ENCODE measurements at places on chromosomes 12 and 14. TPM values are rescaled to one million over a fixed set of nuclear protein-coding genes. Genes with fewer than 3 reads are reported as not detected.
A peak's percentile ranks its signal among the peaks of the same experiment; 100 is the strongest.

- DNase-seq, result peak; percentile 33
- H3K4me1 ChIP-seq, result peaks cover 38% of the 10 kb centered on the region
- peaks cover 2% of the 10 kb centered on the region for H3K36me3 ChIP-seq
- H3K27me3 ChIP-seq, result peaks cover 77% of the 10 kb centered on the region
- H3K27ac ChIP-seq, result peak overlapping the region; percentile 9
Measured at GRCh38 chr12:1533205-1533601, 61.2 kb downstream of the FBXL14 start.

Gene KRT73
- not detected for total RNA-seq

- peaks cover 6% of the 10 kb centered on the region for H3K27me3 ChIP-seq
- no peak overlapping the region for H3K4me3 ChIP-seq
- H3K36me3 ChIP-seq, result no peaks in the 10 kb centered on the region
- DNase-seq, result no peak
- H3K4me1 ChIP-seq, result peaks cover 5% of the 10 kb centered on the region
Measured at GRCh38 chr12:6263931-6264330, 46.6 kb upstream of the PLEKHG6 start.

DNA sequence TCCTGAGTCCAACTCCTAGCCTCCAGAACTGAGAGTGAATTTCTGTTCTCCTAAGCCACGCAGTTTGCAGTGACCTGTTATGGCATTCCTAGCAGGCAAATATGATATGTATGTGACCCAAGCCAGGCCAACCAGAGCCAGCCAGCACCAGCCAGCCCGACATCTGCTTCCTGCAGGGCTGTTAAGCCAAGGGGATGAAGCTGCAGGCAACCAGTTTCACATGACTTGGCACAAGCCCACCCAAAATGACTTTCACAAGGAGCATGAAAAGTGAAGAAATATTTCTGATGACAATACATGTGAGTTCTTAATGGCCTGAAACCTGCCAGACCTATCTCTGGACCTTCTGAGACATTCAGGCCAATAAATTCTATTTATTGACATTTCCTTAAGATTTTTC, 68.1 kb downstream of the ITPK1 start:
- H3K27me3 ChIP-seq, result no peaks in the 10 kb centered on the region
- H3K36me3 ChIP-seq, result no peaks in the 10 kb centered on the region
- H3K4me1 ChIP-seq, result peaks cover 12% of the 10 kb centered on the region
- DNase-seq, result no peak

DNA sequence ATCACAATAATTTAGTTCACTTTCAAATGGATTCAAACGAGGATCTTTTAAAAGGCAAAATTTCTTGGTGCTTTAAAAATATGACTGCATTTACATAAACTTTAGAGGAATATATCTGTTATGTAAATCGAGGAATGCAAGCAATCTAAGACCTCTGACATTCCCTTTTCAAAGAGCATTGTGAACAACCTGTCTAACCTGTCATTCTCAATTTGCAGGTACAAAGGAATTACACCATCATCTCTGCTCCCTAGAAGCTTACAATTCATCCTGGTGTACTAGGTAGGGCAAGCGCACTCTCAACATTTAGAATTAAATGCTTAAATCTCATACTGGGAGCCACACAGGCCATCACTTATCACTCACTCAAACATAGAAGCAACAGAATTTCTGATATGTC, 35.6 kb downstream of the BMP4 start:
- H3K4me1 ChIP-seq, result no peaks in the 10 kb centered on the region
- DNase-seq, result no peak
- H3K27ac ChIP-seq, result no peak overlapping the region
- no peak overlapping the region for H3K4me3 ChIP-seq
- no peaks in the 10 kb centered on the region for H3K36me3 ChIP-seq

Gene GSG1
- total RNA-seq, result not detected

- no peaks in the 10 kb centered on the region for H3K27me3 ChIP-seq
- H3K4me3 ChIP-seq, result no peak overlapping the region
- no peak overlapping the region for H3K27ac ChIP-seq
- H3K36me3 ChIP-seq, result no peaks in the 10 kb centered on the region
Measured at GRCh38 chr14:87888136-87888999, 104.6 kb downstream of the GALC start.

Gene KERA
- not detected for total RNA-seq

DNA sequence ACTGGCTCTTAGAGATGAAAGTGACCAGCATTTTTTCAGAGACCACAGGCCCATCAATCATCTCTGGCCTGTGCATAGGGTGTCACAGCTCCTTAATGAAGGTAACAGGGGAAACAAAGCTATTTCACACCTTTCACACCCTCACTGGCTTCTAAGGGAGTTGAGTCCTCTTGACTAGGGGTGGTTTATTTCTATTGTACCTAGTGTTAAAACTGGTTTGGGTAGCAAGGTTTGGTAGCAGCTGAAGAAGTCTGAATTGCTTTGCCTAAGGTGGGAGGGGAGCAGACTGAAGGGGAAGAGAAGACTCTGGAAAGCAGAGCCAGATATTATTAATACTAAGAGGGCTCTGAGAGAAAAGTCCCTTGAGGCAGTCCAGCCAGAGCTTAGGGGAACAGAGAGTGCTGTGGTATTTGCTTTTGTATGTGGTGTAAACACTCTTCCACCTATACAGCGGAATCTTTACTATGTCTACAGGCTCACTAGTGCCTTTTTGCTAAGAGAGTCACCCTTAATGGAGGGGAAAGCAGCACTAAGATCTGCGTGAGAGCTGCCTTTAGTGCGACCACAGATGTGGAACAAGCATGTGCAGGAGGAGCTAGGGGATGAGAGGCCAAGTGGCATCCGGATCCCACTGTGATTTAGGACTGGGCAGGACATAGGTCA, 95.8 kb downstream of the STXBP6 start:
- no peak overlapping the region for H3K4me3 ChIP-seq
- DNase-seq, result no peak
- no peaks in the 10 kb centered on the region for H3K36me3 ChIP-seq
- H3K27me3 ChIP-seq, result no peaks in the 10 kb centered on the region

DNA sequence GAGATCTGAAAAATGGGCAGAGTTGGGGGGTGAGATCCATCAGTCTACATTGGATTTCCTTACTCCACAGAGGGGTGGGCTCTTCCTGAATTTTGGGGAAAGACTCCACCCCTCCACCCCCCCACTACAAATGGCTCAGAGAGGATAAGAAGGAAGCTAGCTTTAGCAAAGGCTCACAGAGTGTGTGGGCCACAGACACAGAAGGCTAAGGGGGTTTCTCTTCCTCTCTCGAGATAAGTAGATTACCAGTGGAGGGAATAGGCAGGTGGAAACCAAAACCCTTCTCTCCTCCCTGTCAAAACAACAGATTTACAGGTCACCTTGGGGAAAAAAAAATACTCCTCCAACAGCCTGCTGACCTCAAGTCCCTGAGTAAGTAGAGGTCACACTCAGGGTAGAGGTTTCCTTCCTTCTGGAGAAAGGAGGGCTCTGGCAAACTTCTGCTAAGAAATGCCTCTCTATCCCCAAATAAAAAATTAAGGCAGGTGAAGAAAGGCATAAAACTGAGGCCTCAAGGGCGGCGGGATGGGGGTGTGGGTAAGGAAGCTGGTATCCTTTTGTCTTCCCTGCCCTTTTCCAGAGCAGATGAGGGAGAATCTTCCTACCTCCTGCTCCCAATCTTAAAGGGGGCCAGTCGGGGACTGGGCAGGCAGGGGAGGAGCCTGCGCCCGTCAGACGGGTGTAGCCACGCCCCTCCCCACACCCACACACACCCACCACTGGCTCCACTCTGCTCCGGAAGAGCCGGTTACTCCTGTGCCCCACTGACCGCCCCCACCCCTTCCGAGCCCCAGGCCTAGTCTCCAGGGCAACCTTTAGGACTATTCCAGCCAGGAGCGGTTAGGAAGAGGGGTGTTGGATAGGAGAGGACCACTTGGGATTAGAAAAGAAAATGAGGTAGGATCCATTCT, 1.9 kb upstream of the BAZ2A start:
- H3K36me3 ChIP-seq, result peaks cover 27% of the 10 kb centered on the region
- peak; percentile 67 for DNase-seq
- H3K4me1 ChIP-seq, result peaks cover 63% of the 10 kb centered on the region
- H3K27me3 ChIP-seq, result no peaks in the 10 kb centered on the region
- peak overlapping the region; percentile 48 for H3K27ac ChIP-seq

Gene CLEC2D
- 446 TPM for total RNA-seq

GRCh38 chr14:98931126-98931525, 340.9 kb downstream of the BCL11B start:
- peaks cover 37% of the 10 kb centered on the region for H3K4me1 ChIP-seq
- peak overlapping the region; percentile 84 for H3K27ac ChIP-seq
- H3K27me3 ChIP-seq, result no peaks in the 10 kb centered on the region

- H3K36me3 ChIP-seq, result peaks cover 4% of the 10 kb centered on the region
- H3K27ac ChIP-seq, result no peak overlapping the region
- no peak for DNase-seq
- no peaks in the 10 kb centered on the region for H3K27me3 ChIP-seq
- no peaks in the 10 kb centered on the region for H3K4me1 ChIP-seq
- H3K4me3 ChIP-seq, result no peak overlapping the region
Measured at GRCh38 chr12:125104982-125105381, 39.7 kb downstream of the AACS start.

Gene PDE3A
- total RNA-seq, result not detected

Gene BMAL2
- 28.8 TPM for total RNA-seq

- no peak overlapping the region for H3K4me3 ChIP-seq
- DNase-seq, result no peak
- H3K27ac ChIP-seq, result no peak overlapping the region
Measured at GRCh38 chr12:56840922-56841321, 77.8 kb downstream of the HSD17B6 start.

DNA sequence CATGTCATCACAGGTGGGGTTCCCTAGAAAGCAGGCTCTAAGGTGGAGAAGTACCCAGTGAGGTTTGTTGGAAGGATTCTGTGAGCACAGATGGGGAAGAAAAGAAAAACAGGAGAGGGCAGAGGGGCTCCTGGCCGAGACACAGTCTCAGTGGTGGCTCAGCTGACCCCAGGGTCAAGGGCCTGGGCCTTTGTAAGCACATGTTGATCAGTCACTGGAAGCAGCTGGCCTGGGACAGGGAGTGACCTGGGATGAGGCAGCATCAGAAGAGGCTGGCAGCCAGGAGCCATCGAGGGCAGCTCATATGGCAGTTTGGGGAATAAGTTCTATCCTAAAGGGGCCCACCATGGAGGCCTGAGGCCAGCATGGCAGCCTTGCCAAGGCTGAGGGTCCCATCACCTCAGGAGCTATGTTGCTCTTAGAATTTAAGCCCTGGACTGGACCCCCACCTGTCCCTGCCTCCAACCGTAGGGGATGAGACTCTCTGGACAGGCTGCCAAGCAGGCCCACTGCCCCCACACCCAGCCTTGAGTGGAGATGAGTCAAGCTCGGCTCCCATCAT, 6.3 kb upstream of the TMEM179 start:
- no peaks in the 10 kb centered on the region for H3K4me1 ChIP-seq
- H3K4me3 ChIP-seq, result no peak overlapping the region
- H3K27me3 ChIP-seq, result peaks cover 25% of the 10 kb centered on the region
- no peak overlapping the region for H3K27ac ChIP-seq
- no peak for DNase-seq

GRCh38 chr12:22228022-22228875, 106.3 kb downstream of the ST8SIA1 start:
- H3K27ac ChIP-seq, result no peak overlapping the region
- H3K27me3 ChIP-seq, result no peaks in the 10 kb centered on the region
- peaks cover 13% of the 10 kb centered on the region for H3K4me1 ChIP-seq
- H3K4me3 ChIP-seq, result no peak overlapping the region
- H3K36me3 ChIP-seq, result no peaks in the 10 kb centered on the region
- DNase-seq, result no peak

Gene TRIM9
- 0.23 TPM for total RNA-seq

DNA sequence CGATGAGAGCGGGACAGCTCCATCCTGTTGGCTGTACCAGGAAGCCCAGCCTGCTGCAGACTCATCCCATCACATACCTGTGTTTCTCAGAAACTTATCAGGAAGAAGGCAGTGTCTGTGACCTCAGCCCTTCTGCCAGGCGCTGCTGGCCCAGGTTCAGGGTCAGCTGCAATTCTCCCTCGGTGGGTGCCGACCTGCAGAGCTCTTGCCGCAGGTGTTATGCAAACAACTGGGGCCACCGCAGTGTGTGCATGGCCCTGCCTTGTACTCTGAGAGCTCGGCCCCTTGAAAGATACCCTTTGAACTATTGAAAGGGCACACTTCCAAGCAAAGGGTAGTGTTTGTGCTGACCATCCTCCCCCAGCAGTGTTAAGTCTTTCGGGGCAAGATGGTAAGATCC, 322.2 kb upstream of the DIO3 start:
- H3K4me1 ChIP-seq, result no peaks in the 10 kb centered on the region
- no peak overlapping the region for H3K27ac ChIP-seq

GRCh38 chr12:42757624-42758119, 168.1 kb upstream of the PRICKLE1 start:
- peaks cover 14% of the 10 kb centered on the region for H3K4me1 ChIP-seq
- no peaks in the 10 kb centered on the region for H3K36me3 ChIP-seq
- no peak overlapping the region for H3K27ac ChIP-seq

Gene CD4
- 327 TPM for total RNA-seq

Gene BHLHE41
- total RNA-seq, result not detected

Gene ISM2
- not detected for total RNA-seq

- peak; percentile 89 for DNase-seq
- no peaks in the 10 kb centered on the region for H3K27me3 ChIP-seq
- peaks cover 70% of the 10 kb centered on the region for H3K4me1 ChIP-seq
Measured at GRCh38 chr14:50045039-50045711, 71.2 kb downstream of the VCPKMT start.

- no peak overlapping the region for H3K4me3 ChIP-seq
- peaks cover 15% of the 10 kb centered on the region for H3K27me3 ChIP-seq
- DNase-seq, result no peak
- no peaks in the 10 kb centered on the region for H3K36me3 ChIP-seq
- H3K4me1 ChIP-seq, result no peaks in the 10 kb centered on the region
Measured at GRCh38 chr14:26594148-26594547, 3.7 kb downstream of the NOVA1 start.

Measured in activated CD4-positive, alpha-beta memory T cell treated with anti-CD3 and anti-CD28 coated beads, Interleukin-2, amount 10 ng/mL, durations not matched to agents 7 days and 5 days (primary cell).